ENCODE measurements at places on chromosomes 16 and 17. TPM values are rescaled to one million over a fixed set of nuclear protein-coding genes. Genes with fewer than 3 reads are reported as not detected.

Gene GFOD2
- total RNA-seq: 18.2 TPM

Gene ANKFN1
- 1.5 TPM for total RNA-seq

Gene SGSH
- 78.0 TPM for total RNA-seq

Gene TBC1D3L
- total RNA-seq: 49.5 TPM

Gene TMEM88
- total RNA-seq: not detected

Gene RHBDL3
- total RNA-seq: not detected

Gene KRTAP4-4
- not detected for total RNA-seq

Gene CNTNAP1
- 2.6 TPM for total RNA-seq

Gene RNF112
- 3.0 TPM for total RNA-seq

Gene CCL5
- total RNA-seq: 14.6 TPM

Gene HAS3
- total RNA-seq: 21.4 TPM

Gene HIRIP3
- total RNA-seq: 23.2 TPM

Gene SRP68
- total RNA-seq: 64.8 TPM

DNA sequence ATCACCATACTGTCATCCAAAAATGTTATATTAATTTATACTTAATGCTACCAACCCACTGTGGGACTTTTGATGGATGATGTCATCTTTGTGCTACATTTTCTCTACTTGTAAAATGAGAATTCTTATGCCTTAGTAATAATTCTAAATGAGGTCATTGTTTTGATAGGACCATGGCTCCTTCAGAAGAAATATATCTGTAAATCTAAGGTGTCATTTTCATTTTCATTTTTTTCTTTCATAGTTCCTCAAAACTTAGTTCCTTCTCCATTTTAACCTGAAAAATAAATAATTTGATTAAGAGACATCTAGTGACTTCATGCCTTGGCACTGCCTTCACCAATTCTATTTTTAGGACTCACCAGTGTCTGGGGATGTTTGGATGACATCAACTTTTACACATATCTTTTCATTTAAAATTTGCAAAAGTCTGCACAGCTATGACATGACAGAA lies 48.7 kb downstream of the GPRC5B start:
- no peaks in the 10 kb centered on the region for H3K4me1 ChIP-seq
- DNase-seq: no peak
- no peak overlapping the region for H3K4me3 ChIP-seq
- no peaks in the 10 kb centered on the region for H3K27me3 ChIP-seq
- no peak overlapping the region for H3K27ac ChIP-seq

DNA sequence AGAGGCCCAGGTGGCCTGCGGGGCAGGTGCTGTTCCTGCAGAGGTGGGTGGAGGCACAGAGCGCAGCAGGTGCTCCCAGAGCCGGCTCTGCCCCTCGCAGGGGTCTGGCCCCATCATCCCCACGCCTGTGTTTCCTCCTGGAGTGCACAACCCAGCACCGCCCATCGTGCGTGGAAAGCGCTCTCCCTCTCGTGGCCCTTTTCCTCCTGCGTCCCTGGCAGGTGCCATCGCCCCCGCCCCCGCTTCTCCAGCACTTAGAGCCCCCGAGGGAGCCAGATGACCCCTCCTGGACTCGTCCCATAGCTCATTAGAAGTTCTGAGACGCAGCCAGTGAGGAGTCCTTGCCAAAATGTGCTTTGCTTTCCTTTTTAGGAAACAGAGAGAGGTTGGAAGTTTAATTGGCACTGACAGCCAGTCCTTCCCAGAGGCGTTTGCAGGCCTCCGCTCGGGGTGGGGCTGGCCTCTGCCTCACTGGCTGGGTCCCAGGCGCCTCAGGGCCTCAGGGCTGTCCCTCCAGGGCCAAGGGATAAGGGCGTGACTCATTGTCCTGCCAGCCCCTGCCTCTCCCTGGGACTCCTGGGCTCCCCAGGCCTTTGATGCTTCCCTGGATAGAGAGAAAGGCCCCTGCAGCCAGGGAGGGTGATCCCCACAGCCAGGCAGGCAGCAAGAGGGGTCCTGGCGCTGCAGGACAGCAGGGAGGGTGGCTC lies 32.2 kb upstream of the CHMP6 start:
- no peaks in the 10 kb centered on the region for H3K27me3 ChIP-seq
- no peak overlapping the region for H3K4me3 ChIP-seq
- H3K4me1 ChIP-seq: peaks cover 6% of the 10 kb centered on the region
- H3K36me3 ChIP-seq: peaks cover 3% of the 10 kb centered on the region
- peak; percentile 86 for DNase-seq

DNA sequence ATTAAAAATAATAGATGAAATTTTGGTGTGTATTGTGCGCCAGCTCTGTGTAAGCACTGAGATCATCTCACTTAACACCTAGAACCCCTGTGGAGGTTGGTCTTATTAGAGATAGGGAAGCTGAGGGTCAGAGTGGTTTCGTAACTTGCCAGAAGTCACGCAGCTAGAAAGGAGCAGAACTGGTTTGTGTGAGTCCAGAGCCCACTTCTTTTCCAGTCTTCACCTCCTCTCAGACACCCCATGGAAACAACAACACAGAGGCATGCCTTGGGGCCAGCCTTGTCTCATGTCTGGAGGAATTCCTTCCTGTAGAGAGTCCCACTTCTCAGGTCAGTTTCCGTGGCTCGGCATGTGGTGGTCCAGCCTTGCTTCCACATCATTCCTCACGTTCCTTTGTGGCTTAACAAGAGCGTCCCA lies 16.5 kb downstream of the YPEL2 start:
- peaks cover 49% of the 10 kb centered on the region for H3K4me1 ChIP-seq
- no peak overlapping the region for H3K4me3 ChIP-seq
- no peaks in the 10 kb centered on the region for H3K27me3 ChIP-seq
- peak; percentile 45 for DNase-seq

DNA sequence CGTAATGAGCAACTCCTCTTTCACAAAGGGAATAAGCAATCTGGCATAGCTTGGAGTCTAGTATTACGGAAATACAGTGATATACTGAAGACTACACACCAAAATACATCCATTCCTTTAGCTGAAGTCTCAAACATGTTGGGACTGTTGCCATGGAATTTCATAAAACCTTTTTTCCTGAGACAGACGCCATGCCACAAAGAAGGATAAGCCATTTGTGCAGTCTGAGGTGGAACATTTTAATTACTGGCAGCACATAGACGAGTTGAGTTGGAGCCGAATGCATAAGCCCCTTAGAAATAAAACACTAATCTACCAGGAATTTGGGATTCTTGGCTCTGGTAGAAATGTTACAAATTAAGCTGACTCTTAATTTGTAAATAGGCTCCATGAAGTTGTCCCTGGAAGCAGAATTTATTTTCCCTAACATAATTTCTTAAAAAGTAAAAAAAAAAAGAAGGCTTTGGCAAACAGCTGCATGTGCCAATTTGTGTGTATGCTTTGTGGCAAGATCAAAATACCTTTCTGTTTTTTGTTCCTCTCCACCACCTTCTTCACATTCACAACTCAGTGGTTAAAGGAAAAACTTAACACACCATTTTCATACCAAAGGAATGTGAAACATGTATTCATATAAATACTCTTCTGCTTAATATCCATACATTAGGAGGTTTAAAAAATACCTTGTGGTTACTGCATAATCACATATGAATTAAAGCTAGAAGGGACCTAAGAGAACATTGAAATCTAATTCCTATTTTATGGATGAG lies 25.5 kb downstream of the GRB7 start:
- no peak overlapping the region for H3K4me3 ChIP-seq
- no peaks in the 10 kb centered on the region for H3K27me3 ChIP-seq
- no peaks in the 10 kb centered on the region for H3K4me1 ChIP-seq
- H3K36me3 ChIP-seq: no peaks in the 10 kb centered on the region
- no peak for DNase-seq
- H3K27ac ChIP-seq: no peak overlapping the region

DNA sequence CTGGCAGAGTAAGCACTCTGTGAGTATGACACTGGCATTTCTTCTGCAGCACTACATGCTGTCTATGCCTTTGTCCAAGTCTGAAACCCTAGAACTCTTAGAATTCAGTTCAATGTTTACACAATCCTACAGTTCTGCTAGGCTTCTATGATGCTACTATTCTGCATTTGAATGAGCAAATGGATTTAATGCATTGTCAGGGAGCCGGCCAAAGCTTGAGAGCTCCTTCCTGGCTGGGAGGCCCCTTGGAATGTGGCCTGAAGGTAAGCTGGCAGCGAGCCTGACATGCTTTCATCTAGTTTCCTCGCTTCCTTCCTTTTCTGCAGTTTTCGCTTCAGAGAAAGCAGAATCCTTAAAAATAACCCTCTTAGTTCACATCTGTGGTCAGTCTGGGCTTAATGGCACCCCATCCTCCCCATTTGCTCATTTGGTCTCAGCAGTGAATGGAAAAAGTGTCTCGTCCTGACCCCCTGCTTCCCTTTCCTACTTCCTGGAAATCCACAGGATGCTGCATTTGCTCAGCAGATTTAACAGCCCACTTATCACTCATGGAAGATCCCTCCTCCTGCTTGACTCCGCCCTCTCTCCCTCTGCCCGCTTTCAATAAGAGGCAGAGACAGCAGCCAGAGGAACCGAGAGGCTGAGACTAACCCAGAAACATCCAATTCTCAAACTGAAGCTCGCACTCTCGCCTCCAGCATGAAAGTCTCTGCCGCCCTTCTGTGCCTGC lies at the start of gene CCL2:
Gene CCL2 (plus strand): TSS at position 635 of the 730 bp plus-strand sequence. CDS start 65 bp downstream, at position 700.
- H3K36me3 ChIP-seq: no peaks in the 10 kb centered on the region
- peaks cover 62% of the 10 kb centered on the region for H3K4me1 ChIP-seq
- H3K4me3 ChIP-seq: peak within 1 kb of the TSS; percentile 39
- peak; percentile 67 for DNase-seq
- H3K27ac ChIP-seq: peak within 1 kb of the TSS; percentile 73

DNA sequence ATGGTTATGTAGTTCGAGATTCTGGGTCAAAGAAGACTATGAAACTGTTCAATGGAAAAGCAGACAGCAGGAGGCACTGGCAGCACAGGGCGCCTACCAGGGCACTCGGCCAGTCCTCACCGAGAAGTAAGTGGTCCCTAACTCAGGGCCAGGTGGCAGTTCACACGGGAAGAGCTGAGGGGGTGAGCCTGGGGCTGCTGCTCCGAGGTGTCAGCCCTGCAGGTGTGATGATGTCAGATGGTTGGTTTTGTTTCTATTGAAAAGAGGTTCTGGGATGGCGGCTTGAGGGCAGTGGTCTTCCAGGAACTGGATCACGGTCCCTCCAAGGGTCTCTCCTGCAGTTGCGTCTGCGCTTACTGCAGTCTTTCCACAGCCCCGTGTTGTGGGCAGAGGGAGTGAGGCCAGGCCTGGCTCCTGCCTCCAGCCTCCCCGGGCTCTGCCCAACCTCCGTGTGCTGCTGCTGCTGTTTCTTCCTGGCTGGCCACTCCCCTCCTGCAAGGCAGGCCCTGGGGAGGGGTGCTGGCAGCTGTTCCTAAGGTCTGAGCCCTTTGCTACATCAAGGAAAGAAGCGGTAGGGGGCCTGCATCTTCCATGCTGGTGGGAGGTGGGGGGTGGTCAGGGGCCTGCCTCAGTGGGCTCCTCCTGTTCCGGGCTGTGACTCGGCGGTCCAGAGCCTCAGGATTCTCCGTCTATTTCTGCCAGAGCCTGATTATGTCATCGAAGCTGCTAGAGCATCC lies 22.6 kb downstream of the RNF213 start:
- no peak for DNase-seq
- peaks cover 72% of the 10 kb centered on the region for H3K36me3 ChIP-seq
- H3K27me3 ChIP-seq: no peaks in the 10 kb centered on the region
- no peak overlapping the region for H3K4me3 ChIP-seq
- peaks cover 4% of the 10 kb centered on the region for H3K4me1 ChIP-seq

DNA sequence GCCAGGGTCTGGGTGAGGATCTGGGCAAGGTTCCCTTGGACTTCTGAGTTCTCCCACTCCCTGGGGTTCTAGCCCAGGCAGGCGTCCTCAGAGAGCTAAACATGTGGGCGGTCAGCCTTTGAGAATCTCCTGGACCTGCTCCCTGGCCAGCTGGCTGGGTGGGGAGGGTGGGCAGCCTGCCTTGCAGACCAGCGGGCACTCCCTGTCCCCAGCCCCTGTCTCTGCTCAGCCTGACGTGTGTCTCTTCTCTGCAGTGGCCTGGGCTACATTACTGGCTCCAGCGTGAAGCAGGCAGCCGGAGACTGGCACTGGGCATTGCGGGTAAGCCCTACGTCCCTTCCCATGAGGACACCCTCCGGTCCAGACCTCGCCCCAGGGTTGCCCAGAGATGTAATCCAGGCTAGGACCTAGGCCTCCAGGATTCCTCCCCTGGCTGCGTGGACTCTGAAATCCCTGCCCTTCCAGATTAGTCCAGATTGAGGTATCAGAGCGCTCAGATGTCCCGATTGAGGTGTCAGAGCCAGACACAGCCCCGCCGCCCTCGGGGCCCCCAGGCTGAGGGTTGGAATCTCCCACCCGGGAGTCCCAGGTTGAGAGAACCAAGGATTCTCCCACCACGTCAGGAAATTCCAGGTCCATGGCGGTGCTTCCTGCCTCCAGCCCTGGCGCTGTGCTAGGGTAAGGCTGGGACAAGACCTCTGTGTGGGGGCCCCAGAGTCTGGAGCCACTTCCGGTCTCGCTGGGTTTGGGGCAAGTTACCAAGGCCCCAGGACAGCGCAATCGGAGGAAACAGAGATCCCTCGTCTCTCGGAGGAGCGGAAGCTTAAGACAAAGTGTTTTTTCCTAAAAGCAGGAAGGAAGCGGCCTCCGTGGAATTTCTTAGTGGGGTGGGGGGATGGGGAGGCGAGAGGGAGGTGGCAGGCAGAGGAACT lies 24.1 kb downstream of the MYBBP1A start:
- H3K4me3 ChIP-seq: no peak overlapping the region
- no peak for DNase-seq
- H3K36me3 ChIP-seq: no peaks in the 10 kb centered on the region

DNA sequence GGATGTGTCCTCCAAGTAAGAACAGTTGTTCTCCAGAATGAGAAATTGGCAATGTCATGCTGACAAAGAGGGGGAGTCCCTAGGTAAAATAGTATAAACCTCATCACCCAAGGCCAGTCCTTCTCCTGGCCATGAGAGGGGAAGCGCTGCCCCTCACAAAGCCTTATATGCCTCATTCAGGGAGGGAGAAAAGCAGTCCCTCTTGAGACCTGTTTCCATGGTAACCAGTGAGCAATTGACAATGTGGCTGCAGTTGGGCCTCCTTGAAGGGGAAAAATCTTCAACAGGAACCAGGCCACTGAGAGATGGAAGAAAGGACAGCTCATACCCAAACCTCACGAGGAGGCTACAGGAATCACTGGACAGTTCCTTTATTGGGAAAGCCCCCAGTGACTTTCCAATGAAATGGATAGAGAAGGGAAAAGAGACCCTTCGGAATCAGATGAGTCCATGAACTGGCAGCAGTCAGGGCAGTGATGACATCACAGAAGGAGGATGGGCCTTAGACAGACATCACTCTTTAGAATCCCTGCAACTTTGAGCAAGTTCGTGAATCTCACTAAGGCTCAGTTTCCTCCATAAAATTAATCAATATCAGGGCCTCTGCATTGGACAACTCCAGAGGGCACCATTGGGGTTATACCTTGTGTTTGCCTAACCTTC lies 275.7 kb downstream of the TOX3 start:
- H3K4me1 ChIP-seq: no peaks in the 10 kb centered on the region
- no peak overlapping the region for H3K4me3 ChIP-seq
- H3K27ac ChIP-seq: no peak overlapping the region
- no peak for DNase-seq

DNA sequence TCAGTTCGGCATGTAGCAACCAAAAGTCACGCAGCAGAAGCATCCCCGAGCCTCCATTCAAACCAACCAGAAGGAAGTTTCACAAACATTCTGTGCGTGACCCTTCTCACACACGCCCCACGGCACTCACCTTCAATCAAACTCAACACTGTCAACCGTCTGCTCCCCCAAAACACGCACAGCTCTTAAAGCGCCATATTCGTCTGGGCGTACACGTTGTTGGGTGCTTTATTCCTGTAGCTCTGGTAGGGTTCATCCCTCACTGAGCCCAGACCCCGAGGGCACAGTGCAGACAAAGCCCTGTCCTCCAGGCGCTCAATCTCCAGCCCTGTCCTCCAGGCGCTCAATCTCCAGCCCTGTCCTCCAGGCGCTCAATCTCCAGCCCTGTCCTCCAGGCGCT lies 2.2 kb downstream of the RAB40B start:
- H3K4me3 ChIP-seq: no peak overlapping the region
- no peaks in the 10 kb centered on the region for H3K27me3 ChIP-seq
- no peak overlapping the region for H3K27ac ChIP-seq
- peaks cover 17% of the 10 kb centered on the region for H3K4me1 ChIP-seq
- H3K36me3 ChIP-seq: no peaks in the 10 kb centered on the region
- DNase-seq: no peak

Measured in upper lobe of left lung (tissue), 6 donors.